ENCODE measurements at places on chromosomes 11 and 22.
A peak's percentile ranks its signal among the peaks of the same experiment; 100 is the strongest.

GRCh38 chr11:109522116-109522755 lies 100.2 kb downstream of the C11orf87 start:
- H3K36me3 ChIP-seq: no peaks in the 10 kb centered on the region
- H3K27ac ChIP-seq: no peak overlapping the region
- no peak overlapping the region for H3K4me3 ChIP-seq
- no peaks in the 10 kb centered on the region for H3K27me3 ChIP-seq

- no peaks in the 10 kb centered on the region for H3K27me3 ChIP-seq
- H3K4me1 ChIP-seq: no peaks in the 10 kb centered on the region
- peaks cover 4% of the 10 kb centered on the region for H3K36me3 ChIP-seq
- no peak overlapping the region for H3K27ac ChIP-seq
Measured at GRCh38 chr11:111843661-111844060, 27.7 kb downstream of the ALG9 start.

DNA sequence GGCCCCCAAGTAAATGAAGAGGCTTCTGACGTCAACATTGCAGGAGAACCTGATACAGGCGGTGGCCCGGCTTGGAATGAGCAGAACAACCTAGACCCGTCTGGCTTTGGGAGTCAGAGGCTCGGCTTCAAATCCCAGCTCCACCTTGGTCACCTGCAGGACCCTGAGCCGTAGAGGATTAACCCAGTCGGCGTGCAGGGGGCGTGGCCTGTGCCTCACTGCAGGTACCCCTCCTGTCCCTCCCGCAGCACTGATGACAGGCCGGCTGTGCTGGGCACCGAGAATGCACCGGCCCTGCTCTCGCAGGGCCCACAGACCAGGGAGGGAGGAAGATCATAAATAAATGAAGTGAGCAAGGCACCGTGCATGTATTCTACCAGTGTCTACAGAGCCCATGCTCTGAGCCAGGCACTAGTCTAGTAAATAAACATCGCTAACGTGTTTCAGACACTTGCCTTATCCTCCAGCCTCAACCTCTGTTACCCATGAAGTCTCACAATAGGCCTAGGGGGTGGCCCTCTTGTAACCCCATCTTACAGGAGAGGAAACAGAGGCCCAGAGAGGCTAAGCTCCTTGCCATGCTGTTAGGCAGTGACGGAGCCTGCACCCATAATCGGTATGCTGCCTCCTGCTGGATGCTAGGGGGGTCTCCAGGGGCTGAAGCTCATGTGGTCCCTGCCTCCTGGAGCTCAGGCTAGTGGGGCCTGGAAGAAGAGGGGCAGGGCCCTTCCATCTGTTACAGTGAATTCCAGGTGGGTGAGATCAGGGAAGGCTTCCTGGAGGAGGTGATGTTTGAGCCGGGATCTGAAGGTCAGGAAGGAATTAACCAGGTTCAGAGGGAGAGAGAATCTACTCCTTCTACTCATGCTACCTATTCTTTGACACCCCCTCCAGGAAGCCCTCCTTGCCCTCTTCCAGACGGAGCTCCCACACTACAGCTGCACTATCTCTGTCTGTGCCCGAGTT lies 53.4 kb downstream of the RTL6 start:
- H3K27ac ChIP-seq: no peak overlapping the region
- no peak overlapping the region for H3K4me3 ChIP-seq
- H3K4me1 ChIP-seq: peaks cover 30% of the 10 kb centered on the region

DNA sequence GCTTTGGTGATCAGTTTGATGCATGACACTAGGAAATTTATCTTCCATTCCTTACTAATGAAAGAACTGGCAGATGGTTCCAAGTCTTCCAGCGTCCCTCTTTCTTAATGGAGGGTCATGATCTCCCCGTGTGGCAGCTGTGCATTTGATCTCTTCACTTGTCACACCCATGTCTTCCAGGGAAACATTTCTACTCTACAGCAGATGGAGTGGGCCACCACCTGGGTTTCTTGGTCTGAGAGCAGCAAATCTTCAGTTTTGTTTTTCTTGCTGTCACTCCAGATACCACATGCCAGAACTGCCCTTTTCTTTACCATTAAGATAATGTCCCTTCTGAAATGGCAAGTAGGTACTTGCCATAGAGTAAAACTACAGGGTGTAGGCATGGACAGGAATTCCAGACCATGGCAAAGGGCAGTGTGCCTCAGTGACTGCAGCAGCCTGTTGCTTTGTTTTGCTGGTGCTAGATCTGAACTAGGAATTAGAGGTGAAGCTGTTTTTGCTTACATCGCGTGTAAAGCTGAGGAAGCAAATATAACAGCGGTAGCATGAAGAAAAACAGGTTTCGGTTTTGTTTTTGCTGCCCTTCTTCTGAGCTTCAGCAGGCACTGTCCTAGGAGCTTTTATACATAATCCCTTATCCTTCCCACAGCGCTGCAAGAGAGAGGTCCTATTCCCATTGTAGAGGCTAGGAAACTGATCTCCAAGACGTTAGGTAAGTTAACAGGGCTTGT lies 20.7 kb upstream of the C11orf96 start:
- DNase-seq: no peak
- H3K36me3 ChIP-seq: no peaks in the 10 kb centered on the region
- H3K4me3 ChIP-seq: no peak overlapping the region
- H3K27ac ChIP-seq: peak overlapping the region; percentile 8

All from trophoblast cell (in vitro differentiated cells and primary cell).